CD4-positive, alpha-beta T cell (primary cell): ENCODE measurements at places on chromosomes 2 and 18.
A peak's percentile ranks its signal among the peaks of the same experiment; 100 is the strongest.

DNA sequence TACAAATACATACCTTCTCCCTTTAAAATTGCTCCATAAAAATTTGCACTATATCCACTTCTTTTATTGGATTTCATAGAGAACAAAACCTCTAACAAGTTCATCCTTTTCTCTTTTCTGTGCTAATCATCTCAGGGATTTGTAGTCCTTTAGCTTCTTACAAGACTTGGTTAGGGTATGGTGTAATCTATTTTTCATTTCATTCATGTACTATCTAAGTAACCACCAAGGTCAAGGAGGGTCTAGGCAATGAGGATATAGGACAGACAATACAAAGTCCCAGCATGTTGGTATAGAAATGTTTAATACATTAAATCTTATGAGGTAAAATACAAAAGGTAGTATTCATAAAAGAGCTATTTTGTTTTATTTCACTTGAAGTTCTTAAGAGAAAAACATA, 17.5 kb downstream of the C2orf69 start:
- no peak for DNase-seq

DNA sequence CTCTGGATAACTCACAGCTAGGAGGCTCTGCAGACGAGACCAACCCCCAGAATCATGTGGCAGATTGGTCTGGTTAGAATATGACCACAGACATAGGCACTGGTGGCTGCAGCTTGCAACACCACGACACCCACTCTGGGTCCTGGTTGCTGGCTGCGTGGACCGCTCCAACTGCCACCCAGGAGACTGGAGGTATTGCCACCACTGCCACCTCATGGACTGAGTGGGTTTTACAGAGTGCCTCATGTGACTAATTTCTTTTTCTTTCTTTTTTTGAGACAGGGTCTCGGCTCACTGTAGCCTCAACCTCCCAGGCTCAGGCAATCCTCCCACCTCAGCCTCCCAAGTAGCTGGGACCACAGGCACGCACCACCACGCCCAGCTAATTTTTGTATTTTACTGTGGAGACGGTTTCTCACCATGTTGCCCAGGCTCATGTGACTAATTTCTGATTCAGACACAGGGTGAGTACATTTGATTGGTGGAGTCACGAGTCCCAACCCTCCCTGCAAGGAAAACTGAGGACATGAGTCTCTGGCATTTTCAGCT, 29.9 kb upstream of the NT5DC4 start:
- peak; percentile 55 for DNase-seq

- no peak for DNase-seq
Observed at GRCh38 chr18:21112140-21112473, 494 bp upstream of the ROCK1 start.

- DNase-seq = no peak
Observed at GRCh38 chr2:175853616-175853890, 148.5 kb downstream of the LNPK start.

DNA sequence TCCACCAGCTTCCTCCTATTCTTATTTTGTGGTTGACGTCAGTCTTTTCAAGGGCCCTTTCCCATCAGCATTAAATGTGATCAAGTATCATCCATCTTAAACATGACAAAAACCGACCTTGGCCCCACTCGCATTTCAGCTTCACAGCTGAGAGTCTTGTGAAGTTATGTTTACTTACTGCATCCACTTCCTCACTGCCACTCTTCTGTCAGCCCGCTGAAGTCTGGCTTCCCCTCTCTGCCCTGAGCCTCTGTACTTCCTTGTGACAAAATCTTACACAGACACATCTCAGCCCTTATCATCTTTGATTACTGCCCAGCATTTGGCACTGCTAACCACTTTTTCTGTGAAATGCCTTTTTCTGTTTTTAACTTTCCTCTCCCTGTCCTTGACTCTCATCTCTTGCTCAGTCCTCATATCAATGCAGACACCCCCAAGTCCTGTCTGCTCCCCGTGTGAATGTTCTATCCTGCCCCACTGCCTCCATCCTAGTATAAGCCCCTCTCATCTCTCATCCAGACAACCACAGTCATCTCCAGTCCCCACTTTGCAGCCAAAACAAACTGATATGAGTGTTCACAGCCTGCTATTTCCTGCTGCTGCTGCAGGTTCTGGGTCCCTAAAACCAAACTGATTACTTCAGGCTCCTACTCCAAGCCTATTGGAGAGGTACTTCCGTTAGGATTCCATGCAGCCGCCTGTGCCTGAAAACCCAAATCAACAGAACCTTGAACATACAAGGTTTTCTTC, 31.4 kb downstream of the FOSL2 start:
- DNase-seq = peak; percentile 66

GRCh38 chr2:121596221-121597080, 52.8 kb downstream of the CLASP1 start:
- peak; percentile 54 for DNase-seq

DNA sequence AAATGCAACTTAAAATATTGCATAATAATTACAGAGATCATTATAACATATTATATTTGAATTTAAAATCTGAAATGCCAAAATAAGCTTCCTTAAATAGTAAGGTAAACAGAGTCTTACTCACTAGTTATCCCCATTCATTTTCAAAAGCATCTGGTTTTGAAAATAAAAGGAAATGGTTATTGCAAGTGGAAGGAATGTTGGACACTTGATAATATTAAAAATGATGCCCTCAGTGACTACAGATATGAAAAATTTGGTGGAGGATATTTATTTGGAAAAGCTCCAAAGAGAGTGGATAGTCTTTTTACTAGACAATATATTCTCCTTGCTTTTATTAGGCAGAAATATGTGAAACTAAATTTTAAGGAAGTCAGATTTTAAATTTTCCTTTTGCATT, 39.7 kb downstream of the CDH19 start:
- DNase-seq = no peak
